ENCODE measurements at places on chromosomes 2 and 18.

- DNase-seq: no peak
Measured at GRCh38 chr2:36513661-36514060, 84.3 kb downstream of the FEZ2 start.

DNA sequence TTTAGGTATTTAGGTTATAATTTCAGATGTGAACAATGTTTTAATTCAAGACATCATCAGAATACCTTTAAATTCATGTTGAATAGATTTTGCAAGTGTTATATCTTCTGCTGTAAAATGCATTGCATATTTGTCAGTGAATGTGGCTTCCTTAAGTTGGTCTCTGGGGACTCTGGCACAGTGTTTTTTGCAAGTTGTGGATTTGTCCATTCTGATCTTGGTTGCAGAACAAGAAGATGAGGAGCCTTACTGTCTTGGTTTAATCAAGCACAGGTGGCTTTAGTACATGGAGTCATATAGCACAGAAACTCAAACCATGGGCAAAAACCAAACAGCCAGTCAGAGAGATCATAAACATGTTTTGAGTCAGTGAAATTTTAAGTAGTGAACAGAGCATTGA, 135.7 kb downstream of the ARHGAP28 start:
- no peak for DNase-seq

DNA sequence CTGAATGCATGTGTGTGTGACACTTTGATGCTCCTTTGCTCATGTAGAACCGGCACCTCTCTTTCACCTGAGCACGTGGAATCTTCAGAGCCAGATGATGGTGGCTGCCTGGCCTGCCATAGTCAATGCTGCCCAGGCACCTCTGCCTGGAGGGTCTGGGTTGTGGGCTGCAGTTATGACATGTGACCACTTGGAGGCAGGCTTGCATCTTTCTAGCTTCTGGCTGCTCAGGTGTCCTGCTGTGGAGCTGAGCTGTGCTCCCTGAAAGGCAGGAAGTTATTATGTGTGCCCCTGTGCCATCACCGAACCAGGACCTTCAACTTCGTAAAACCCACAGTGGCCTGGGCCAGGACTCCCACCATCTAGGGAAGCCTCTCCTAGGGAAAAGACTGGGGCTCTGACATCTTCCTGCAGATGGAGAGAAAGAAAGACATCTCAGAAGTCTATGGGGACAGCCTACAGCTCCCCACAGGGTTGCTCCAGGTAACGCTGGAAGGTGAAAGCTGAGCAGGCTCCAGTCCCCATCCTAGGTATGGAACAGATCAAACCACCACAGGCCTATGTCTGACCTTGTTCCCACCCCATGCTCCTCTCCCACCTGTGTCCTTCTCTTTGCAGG, 30.2 kb downstream of the PSD4 start:
- peak; percentile 57 for DNase-seq

- no peak for DNase-seq
Measured at GRCh38 chr2:9234680-9235146, 28.1 kb downstream of the ASAP2 start.

DNA sequence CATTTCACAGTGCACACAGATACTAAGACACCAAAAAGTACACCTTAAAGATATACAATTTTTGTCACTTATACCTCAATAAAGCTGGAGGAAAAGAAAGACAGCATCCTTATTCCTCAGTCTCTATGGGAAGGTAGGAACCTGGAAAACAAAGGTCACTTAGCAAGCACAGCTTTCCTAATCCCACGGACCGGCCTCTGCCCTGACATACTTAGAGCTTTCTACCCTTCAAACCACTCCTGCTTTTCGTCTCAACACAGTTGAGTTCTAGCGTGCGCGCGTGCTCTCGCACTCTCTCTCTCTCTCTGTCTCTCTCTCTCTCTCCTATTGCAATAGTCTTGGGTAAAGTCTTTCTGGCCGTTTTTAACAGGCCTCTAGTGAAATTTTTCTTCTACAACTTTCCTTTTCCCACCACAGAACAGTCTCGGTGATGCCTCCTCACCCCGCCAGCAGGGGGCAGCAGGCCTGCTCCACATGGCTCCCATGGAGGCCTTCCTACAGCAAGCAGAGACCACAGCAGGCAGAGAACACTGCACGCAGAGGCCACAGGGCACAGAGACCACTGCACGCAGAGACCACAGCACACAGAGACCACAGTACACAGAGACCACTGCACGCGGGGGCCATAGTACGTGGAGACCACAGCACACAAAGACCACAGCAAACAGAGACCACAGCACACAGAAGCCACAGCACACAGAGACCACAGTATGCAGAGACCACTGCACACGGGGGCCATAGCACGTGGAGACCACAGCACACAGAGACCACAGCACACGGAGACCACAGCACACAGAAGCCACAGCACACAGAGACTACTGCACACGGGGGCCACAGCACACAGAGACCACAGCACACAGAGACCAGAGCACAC, 106.9 kb downstream of the FBXO15 start:
- peak; percentile 60 for DNase-seq

DNA sequence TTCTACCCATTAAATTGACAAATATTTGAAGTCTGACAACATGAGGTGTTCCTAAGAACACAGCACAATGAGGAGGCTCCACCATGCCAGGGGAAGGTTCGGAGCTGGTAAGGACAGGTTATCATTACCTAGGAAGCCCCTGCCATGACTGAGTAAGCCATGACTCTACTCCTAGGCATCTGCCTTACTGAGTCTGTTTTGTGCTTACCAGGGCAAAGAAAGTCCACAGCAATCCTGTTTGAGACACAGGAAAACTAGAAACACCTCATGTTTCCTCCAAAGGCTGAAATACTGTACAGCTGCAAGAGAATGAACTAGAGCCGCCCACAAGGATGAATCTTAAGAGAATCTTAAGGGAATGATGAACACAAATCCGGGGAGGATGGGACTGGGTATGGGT, 11.6 kb downstream of the TGFBRAP1 start:
- DNase-seq: no peak

- no peak for DNase-seq
Measured at GRCh38 chr2:55618275-55619055, 1.0 kb upstream of the PPP4R3B start.
